Activated naive CD4-positive, alpha-beta T cell (primary cell): ENCODE measurements at places on chromosomes 2 and 18.

GRCh38 chr2:242044313-242044590 lies 174.7 kb downstream of the RTP5 start:
- no peak for DNase-seq

GRCh38 chr18:35817604-35818352 lies 154.7 kb upstream of the RMP24 start:
- no peak for DNase-seq

DNA sequence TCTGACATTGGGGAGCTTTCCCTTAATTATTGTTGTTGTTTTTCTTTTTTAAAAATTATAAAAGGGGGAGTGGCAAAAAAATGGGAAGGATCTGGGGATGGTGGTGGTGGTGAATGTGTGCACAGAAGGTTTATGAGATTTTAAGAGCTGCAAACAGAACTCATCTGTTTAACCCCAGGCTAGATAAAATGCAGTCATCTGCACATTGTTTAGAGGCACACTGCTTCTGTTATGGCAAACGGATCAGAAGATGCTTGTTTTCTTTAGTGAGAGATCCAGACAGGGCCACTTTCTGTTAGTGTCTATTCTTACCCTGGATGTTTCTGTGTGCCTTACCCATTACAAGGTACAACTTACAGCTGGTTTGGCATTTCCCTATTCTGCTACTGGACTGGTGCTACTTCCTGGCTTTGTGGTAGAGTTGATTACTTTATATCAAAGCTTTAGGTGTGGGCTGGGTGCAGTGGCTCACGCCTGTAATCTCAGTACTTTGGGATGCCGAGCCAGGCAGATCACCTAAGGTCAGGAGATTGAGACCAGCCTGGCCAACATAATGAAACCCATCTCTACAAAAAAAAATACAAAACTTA lies 68.2 kb upstream of the NRP2 start:
- DNase-seq: no peak

DNA sequence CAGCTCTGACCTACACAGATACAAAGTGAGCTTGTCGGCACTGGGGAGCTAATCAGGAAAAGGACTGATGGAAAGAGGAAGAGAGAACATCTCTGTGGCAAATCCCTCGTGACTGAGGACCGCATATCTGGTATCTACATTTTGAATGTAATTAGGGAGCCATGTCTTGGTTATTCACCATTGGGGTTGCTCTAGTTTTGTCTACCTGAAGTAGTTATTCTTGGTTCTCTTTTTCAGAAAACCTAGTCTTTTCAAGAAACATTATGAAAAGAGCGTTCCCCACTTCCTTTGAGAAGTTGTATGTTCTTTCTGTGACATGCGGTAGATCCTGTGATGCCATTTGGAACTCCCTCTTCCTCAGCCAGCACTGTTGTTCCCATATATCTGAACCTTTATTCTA lies 104.4 kb downstream of the DOCK10 start:
- no peak for DNase-seq

- no peak for DNase-seq
Observed at GRCh38 chr18:74126684-74127655, 20.7 kb downstream of the FBXO15 start.

- no peak for DNase-seq
Observed at GRCh38 chr18:25927830-25928229, 162.6 kb downstream of the SS18 start.
